ENCODE measurements at places on chromosomes 4 and X. TPM values are rescaled to one million over a fixed set of nuclear protein-coding genes. Genes with fewer than 3 reads are reported as not detected.

The NOX1 gene
- not detected for total RNA-seq

The TRIM61 gene
- total RNA-seq, result not detected

DNA sequence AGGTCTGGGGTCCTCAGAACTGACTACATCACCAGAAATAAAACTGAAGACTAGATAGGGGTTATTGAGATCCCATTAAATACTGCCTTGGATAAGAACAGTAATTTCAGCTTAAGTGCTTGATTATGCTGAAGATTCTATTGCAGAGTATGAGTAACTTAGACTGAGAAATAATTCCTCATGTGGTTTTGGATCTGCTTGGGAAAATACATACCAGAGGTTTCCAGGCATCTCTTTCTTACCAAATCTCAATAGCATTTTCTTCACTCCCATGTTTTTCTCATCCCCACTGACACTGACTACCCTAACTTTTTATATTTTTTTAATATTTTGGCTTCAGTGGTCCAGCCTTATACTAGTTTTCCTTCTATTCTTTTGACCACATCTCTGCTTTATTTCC is 92.0 kb upstream of the TEX13D start:
- peaks cover 19% of the 10 kb centered on the region for H3K4me1 ChIP-seq
- H3K27ac ChIP-seq, result peak overlapping the region; percentile 70
- no peaks in the 10 kb centered on the region for H3K36me3 ChIP-seq
- no peak overlapping the region for H3K4me3 ChIP-seq
- no peaks in the 10 kb centered on the region for H3K27me3 ChIP-seq
- DNase-seq, result peak; percentile 61

- no peaks in the 10 kb centered on the region for H3K4me1 ChIP-seq
- no peaks in the 10 kb centered on the region for H3K27me3 ChIP-seq
- no peak overlapping the region for H3K27ac ChIP-seq
Observed at GRCh38 chrX:2823795-2824386, 4.8 kb upstream of the GYG2 start.

The TMPRSS11D gene
- not detected for total RNA-seq

DNA sequence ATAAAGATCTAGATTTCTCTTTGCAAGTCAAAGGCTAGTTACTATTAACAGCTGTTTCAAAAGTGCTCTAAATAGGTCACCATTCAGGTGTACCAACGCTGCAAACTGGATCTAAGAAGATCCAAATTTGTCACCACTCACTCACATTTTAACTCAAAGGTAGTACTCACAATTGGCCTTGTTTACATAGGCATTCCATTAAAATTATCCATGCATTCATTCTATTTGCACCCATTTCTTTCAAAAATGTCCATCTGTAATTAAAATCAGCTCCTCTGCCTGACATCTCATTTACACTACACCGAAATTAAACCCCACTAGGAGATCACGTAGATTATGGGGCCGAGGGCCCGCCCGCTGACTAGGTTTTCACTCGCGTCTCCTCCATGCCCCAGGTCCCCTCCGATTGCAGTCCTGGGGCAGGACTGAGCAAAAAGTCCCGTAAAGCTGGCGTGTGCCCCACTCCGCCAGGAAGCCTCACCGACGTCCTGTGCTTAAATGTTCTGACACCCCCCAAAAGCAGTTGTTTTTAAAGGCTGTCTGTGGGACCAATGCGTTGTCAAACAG is 1.3 kb upstream of the ING2 start:
- peaks cover 22% of the 10 kb centered on the region for H3K4me1 ChIP-seq
- H3K27ac ChIP-seq, result peak overlapping the region; percentile 91
- H3K27me3 ChIP-seq, result no peaks in the 10 kb centered on the region

The SPON2 gene
- 3.4 TPM for total RNA-seq

GRCh38 chrX:129795584-129795983 is 15.8 kb downstream of the SASH3 start:
- DNase-seq, result no peak
- no peaks in the 10 kb centered on the region for H3K36me3 ChIP-seq
- no peaks in the 10 kb centered on the region for H3K4me1 ChIP-seq
- H3K4me3 ChIP-seq, result no peak overlapping the region
- no peaks in the 10 kb centered on the region for H3K27me3 ChIP-seq

DNA sequence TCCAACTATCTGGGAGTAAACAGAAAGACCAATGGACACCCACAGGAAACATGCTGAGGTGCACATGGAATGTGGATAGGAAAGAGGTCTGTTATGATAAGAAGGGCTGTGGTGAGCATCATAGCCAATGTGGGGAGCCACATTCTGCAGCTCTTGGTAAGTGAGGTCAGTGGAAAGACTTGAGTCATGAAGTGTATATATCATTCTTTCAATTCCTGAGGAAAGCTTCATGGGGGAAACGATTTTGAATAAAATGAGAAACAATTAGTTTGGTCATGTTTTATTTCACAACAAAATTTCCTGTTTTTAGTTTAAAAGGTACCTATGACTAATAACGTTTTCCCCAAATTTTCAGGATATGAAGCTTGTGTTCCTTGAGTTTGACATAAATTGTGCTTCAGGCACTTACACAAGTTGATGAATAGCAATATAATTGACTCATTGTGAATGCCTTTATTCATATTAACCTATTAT is 41.4 kb upstream of the RASSF6 start:
- H3K27me3 ChIP-seq, result no peaks in the 10 kb centered on the region
- H3K36me3 ChIP-seq, result no peaks in the 10 kb centered on the region

- H3K4me3 ChIP-seq, result no peak overlapping the region
- no peaks in the 10 kb centered on the region for H3K4me1 ChIP-seq
- H3K36me3 ChIP-seq, result no peaks in the 10 kb centered on the region
- DNase-seq, result peak; percentile 24
Observed at GRCh38 chr4:22504922-22505321, 10.9 kb downstream of the ADGRA3 start.

GRCh38 chrX:154720067-154720466 is 30.8 kb downstream of the GAB3 start:
- DNase-seq, result no peak
- no peaks in the 10 kb centered on the region for H3K4me1 ChIP-seq
- H3K36me3 ChIP-seq, result no peaks in the 10 kb centered on the region
- H3K27ac ChIP-seq, result no peak overlapping the region
- no peaks in the 10 kb centered on the region for H3K27me3 ChIP-seq
- no peak overlapping the region for H3K4me3 ChIP-seq

The TACC3 gene
- total RNA-seq, result 9.7 TPM

The FRG2 gene
- not detected for total RNA-seq

DNA sequence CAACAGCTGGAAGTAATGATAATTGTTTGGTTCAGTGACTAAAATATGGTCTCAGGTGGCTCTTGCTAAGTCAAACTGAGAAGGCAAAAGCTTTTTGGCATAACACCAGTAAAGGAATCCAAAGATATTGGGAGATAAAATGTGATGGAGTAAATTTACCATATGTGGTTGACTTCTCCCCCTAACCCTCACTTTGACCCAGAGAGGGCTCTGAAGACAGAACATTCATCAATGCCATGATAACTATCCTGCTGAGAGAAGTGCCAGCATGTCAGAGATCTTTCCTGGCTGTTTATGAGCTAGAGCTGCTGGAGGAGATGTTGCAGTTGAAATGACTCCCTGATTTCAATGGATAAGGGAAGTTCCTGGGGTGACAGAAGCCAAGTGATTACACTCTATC is 213.4 kb downstream of the SPCS3 start:
- no peak for DNase-seq
- H3K27ac ChIP-seq, result no peak overlapping the region
- H3K4me1 ChIP-seq, result peaks cover 18% of the 10 kb centered on the region
- no peak overlapping the region for H3K4me3 ChIP-seq
- H3K27me3 ChIP-seq, result no peaks in the 10 kb centered on the region

DNA sequence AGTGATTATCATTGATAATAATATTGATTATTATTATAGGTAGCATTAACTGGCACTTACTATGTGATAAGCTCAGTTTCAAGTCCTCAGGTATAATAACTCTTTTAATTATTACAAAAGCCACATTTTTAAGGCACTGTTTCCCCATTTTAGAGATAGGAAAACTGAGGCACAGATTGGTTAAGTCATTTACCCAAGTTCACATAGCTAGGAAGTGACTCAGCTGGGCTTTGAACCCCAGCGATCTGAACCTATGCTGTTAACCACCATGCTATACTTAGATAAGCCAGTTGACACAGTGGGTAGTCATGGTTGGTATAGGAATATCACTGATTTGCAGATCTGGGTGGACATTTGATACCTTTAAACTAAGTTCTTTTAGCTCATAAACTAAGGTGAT is 110.4 kb downstream of the FRAS1 start:
- H3K27me3 ChIP-seq, result no peaks in the 10 kb centered on the region
- H3K4me1 ChIP-seq, result no peaks in the 10 kb centered on the region
- no peak overlapping the region for H3K4me3 ChIP-seq

- no peaks in the 10 kb centered on the region for H3K36me3 ChIP-seq
- DNase-seq, result no peak
- H3K27ac ChIP-seq, result no peak overlapping the region
- no peak overlapping the region for H3K4me3 ChIP-seq
- H3K27me3 ChIP-seq, result no peaks in the 10 kb centered on the region
Observed at GRCh38 chrX:98717970-98718369, 1692.1 kb downstream of the PCDH19 start.

- no peak for DNase-seq
- no peaks in the 10 kb centered on the region for H3K27me3 ChIP-seq
- H3K36me3 ChIP-seq, result no peaks in the 10 kb centered on the region
- H3K4me1 ChIP-seq, result no peaks in the 10 kb centered on the region
Observed at GRCh38 chr4:80206111-80206510, 8.8 kb downstream of the PRDM8 start.

The RAB39B gene
- 2.0 TPM for total RNA-seq

The CTAG2 gene
- total RNA-seq, result not detected

DNA sequence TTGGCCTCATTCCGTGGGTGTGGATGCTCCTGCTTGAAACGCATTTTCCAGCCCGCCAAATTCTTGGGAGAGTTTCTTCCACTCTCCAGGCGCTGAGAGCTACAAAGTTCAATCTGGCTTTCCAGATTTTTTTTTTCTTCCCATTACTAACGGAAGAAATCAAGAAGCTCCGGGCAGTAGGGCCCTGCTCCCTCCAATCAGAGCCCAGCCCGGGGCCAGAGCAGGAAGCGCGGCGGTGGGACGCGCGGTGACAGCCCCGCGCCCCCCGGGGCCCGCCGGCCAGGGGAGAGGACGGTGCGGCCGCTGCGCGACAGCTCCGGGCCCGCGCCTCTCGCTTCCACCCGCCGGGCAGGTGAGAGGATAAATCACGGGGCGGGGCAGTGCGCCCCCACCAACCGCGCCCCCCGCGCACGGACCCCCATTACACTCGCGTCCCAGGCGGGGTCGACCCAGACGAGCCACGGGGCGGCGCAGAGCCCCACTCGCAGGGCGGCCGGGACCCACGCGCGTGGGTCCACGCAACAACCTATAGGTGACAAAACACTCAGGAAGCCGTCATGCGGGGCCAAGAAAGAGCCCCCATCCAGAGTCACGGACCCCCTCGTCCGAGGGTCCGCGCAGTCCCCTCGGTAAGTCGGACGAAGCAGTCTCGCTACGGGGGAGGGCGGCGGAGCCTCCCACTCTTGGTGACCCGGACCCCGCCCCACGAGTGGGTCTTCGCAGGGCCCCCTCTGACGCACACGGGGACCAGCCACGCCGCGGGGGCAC is 868 bp downstream of the AFAP1 start:
- H3K36me3 ChIP-seq, result peaks cover 4% of the 10 kb centered on the region
- peak; percentile 66 for DNase-seq
- peaks cover 34% of the 10 kb centered on the region for H3K4me1 ChIP-seq
- peak overlapping the region; percentile 66 for H3K27ac ChIP-seq
- H3K27me3 ChIP-seq, result no peaks in the 10 kb centered on the region

The SEC24B gene
- 26.6 TPM for total RNA-seq

DNA sequence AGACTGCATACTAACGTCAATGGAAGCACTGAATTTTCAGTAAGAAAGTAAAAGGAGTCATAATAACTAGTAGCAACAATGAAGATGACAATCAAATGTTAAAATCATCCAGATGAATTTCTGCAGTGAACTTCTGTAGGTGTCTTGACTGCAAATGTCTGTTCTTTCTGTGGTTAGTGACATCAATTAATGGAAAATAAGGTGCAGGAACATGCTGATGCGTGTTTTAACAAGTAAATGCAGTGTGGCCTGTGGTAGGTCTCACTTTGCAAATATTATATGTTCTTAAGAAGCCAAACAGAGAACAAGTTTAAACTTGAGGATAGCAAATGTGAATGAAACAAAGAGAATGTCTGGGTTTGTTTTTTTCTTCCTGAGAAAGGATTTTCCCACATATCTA is 2.6 kb upstream of the DTHD1 start:
- no peaks in the 10 kb centered on the region for H3K27me3 ChIP-seq
- no peaks in the 10 kb centered on the region for H3K4me1 ChIP-seq
- DNase-seq, result no peak
- H3K27ac ChIP-seq, result no peak overlapping the region

GRCh38 chrX:110584083-110584482 is 211.5 kb downstream of the CHRDL1 start:
- H3K27me3 ChIP-seq, result no peaks in the 10 kb centered on the region
- H3K4me1 ChIP-seq, result no peaks in the 10 kb centered on the region
- H3K36me3 ChIP-seq, result no peaks in the 10 kb centered on the region
- no peak for DNase-seq

DNA sequence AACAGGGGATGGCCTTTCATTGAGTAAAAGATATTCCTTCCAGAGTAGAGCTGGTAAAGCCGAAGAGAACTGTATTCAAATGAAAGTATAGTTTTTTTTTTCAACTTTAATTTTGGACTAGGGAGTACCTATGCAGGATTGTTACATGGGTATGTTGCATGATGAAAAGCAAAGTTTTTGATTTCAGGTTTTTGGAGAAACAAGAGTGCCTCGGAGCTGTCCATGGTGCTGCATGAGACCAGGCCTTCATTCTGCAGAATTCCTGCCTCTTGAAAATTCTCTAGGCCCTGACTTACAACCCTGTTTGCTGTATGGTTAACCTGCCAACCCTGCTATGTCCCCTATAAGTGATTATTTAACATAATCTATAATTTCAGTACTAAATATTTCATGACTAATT is 1065.7 kb upstream of the FTHL17 start:
- no peaks in the 10 kb centered on the region for H3K4me1 ChIP-seq
- no peaks in the 10 kb centered on the region for H3K27me3 ChIP-seq
- H3K27ac ChIP-seq, result no peak overlapping the region
- H3K36me3 ChIP-seq, result no peaks in the 10 kb centered on the region
- no peak overlapping the region for H3K4me3 ChIP-seq

The PLAC1 gene
- not detected for total RNA-seq

All from GM23248 (cell line).